ENCODE measurements at places on chromosomes 1 and 21.

DNA sequence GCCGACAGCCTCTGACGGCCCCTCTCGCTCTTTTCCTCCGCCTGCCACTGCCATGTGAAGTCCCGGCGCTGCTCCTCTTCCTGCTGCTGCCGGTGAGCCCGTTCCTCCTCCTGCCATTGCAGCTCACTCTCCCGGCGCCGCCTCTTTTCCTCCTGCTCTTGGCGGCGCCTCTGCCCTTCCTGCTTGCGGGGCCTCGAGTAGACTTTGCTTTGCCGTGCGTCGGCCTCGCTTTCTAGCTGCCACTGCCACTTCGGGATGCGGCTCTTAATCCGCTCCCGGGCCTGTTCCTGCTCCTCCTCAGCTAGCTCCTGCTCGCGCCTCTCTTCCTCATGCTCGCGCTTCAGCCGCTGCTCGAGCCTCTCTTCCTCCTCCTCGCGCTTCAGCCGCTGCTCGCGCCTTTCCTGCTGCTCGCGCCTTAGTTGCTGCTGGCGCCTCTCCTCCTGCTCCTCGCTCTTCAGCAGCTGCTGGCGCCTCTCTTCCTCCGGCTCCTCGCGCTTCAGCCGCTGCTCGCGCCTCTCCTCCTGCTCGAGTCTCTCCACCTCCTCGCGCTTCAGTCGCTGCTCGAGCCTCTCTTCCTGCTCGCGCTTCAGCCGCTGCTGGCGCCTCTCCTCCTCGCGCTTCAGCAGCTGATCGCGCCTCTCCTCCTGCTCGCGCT is 4.3 kb downstream of the TCHH start:
- DNase-seq, result no peak

- no peak for DNase-seq
Observed at GRCh38 chr1:153277852-153278251, 18.4 kb downstream of the LORICRIN start.

DNA sequence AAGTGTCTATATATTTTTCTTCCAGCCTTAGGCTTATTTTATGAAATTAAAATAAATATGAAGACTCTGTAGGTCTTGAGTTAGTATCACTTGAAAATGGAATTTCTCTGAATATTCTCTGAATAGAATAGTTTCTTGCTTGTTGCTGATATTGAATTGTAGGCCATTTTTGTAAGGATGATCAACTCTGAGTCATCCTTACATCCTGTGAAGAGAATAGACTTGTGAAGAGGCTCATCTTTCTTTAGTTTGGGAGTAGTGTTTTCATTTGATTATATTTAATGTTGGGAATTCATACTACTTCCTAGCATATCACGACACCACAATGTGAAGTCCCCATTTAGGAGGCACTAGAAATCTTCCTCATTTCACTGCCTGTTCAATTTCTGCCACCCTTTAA is 27.5 kb upstream of the CD1D start:
- no peak for DNase-seq

DNA sequence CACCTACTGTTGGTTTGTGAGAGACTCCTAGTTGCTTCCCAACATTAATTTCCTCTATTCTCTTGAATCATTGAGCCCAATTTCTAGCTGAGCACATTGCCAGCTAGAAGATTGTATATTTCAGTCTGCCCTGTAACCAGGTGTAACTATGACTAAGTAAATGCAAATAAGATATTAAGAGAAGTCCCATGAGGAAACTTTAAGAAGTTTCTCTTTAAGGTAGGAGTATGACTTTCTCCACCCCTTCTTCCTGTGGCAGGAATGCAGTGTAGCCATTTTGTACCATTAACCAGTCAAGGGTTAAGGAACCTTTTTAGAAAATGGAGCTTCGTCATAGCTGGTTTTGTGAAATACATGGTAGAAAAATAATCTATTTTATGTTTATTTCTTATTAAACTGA is 534.2 kb upstream of the RGS18 start:
- no peak for DNase-seq

DNA sequence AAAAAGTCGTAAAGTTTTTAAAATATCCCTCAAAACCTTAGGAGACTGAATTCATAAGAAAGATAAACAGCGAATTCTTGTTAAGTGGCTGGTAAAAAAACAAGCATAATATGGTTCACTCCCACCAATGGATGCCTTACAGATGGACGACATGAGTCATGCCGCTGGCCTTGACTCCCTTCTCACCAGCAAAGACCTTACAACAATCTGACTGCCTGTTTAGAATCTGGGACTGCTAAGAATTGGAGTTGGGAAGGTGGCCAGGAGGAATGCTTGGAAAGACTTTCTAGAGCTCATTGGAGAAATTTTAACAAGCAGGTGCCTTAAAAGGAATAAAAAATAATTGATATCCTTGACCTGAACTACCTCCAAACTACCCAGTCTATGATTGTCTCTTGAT is 206.9 kb upstream of the FMN2 start:
- no peak for DNase-seq

DNA sequence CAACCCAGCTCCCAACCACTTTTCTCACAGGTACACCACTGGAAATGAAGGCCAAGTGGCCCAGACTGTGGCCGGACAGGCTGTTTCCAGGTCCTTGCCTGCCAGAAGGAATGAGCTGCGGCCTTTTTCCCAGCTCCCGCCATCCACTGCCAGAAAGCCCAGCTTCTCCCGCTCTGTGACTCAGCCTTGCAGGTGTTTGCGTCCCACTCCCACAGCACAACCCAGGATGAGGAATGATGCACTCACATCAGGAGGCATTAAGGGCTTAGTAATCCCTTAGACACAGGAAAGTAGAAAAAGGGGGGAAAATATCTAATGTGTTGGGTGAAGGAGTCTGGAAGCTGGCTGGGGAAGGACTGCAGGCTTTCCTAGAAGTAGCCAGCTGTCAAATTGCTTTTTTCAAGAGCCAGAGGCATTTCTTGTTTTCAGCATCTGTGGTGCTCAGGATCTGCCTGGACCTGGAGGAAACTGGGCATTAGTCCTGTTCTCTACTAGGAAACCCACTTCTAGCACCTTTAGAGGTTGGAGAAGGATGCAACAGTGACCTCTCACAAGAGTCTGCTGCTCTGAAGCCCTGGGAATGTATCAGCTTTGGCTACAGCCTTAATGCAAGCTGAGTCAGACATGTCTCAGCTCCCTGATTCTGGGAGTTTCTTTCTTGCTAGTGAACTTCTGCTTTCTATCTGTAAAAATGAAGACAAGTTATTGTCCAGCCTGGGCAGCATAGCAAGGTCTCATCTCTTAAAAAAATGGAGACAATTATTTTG is 13.2 kb upstream of the MAP1LC3C start:
- no peak for DNase-seq

DNA sequence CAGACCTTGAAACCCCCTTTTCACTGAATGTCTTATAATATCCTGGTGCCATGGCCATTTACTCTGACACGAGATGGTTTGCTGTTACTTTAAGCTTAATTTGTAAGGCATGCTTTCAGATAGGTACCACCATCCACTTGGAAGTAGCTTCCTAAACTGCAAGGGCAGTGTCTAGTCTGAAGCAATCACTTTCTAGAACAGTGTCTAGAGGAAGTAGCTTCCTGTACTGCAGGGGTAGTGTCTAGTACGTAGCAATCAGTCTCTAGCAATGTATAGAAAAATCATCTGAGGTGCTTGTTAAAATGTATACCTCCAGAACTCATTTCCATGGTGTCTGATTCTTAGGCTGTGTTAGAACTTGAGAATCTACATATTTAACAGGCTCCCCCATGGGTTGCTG is 42.5 kb downstream of the ZBTB40 start:
- DNase-seq, result no peak

DNA sequence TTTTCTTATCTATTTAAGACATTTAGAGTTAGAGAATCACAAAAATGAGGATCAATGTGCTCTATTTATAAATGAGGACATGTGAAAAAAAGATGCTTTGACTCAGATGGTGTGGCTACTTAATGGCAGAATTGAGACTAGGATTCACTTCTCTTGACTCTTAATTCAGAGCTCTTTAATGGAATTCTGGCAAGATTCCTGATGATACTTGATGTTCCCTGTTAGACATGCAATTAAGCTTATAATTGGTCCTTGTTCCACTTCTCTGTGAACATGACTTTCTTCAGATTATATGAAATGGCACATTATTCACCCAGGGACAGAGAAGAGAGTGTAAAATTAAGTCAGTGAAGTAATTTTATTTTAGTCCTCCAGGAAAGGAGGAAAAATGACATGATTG is 165.3 kb downstream of the LRRC7 start:
- no peak for DNase-seq

- no peak for DNase-seq
Observed at GRCh38 chr1:53944469-53945182, 873 bp downstream of the IFT25 start.

GRCh38 chr21:45818904-45819285 is 162.7 kb upstream of the COL6A1 start:
- peak; percentile 59 for DNase-seq

GRCh38 chr1:63200676-63201075 is 121.7 kb upstream of the FOXD3 start:
- DNase-seq, result no peak

- no peak for DNase-seq
Observed at GRCh38 chr1:6426277-6426971, 1.8 kb downstream of the ESPN start.

DNA sequence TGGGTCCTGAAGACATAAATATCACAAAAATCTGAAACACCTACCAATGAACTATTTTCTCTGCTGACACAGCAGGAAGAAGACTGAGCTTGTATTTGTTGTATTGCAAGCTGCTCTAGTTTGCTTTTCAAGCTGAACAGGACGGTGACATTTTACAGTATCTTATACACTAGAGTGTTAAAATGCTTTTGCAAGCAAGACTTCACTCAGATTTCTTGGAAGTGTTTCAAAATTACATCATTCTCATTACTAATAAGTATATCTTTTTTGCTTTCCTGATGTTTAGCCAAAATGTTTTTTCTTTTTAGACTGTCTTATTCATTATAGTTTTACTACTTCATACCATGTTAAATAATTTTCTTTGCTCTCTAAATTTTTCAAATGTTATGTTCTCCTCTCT is 427.1 kb upstream of the CXADR start:
- DNase-seq, result no peak

DNA sequence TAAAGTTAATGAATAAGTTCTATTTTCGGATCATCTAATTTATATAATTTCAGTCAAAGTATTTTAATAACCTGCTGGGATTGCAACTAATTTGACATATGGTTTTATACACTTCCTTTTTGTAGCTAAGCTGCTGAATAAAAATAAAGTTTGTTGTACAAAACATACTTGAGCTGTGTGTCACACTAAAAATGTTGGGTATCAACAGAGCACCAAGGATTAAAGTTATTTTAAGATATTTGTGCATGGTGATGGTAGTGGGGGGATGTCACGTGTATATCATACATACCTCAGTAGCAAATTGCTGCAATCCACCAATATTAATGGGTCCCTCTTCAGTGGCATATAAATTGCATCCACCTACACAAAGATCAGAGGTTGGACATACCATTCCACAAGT is 199.6 kb downstream of the DPYD start:
- no peak for DNase-seq

DNA sequence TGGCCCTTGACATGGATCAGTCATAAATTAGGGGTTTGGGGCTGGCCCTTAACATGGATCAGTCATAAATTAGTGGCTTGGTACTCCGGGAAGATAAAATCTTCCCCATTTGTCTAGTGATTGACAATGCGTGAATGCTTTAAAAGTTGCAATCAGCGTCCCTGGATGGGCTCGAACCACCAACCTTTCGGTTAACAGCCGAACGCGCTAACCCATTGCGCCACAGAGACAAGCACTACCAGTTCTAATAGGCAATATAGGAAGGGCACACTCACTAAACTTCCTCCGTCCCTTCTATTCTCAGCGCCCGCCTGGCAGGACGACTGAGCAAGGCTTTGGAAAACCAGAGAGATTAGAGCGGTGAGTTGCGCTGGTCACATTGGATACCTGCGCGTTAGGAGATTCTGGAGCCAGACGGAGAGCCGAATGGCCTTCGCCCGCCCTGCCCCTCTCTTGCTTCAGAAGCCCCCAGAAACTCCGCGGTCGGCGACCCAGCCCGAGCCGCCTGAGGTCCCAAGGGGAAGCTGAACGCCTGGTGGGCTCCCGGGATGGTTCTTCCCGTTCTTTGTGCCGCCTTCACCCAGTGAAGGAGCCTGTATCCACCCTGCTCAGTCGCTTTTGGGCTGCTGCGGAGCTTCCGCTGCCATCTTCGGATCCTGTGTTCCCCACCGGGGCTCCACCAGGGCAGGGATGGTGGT is 235.9 kb downstream of the FAM72C start:
- DNase-seq, result no peak

GRCh38 chr1:204683284-204684205 is 2.0 kb downstream of the LRRN2 start:
- no peak for DNase-seq

GRCh38 chr1:11493972-11494655 is 15.2 kb downstream of the DISP3 start:
- DNase-seq, result no peak

DNA sequence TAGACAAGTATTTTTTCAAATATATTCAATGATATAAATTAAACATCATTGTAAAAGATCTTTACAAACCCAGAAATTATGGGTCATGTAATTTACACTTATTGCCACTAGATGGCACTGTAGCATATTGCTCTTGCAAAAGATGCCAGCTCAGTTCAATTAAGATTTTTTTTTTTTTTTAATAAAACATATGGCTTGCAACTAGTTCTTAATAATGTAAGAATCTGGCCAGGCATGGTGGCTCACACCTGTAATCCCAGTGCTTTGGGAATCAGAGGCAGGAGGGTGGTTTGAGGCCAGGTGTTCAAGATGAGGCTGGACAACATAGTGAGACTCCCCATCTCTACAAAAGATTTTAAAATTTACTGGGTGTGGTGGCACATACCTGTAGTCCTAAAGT is 49.4 kb upstream of the DESI2 start:
- DNase-seq, result no peak

DNA sequence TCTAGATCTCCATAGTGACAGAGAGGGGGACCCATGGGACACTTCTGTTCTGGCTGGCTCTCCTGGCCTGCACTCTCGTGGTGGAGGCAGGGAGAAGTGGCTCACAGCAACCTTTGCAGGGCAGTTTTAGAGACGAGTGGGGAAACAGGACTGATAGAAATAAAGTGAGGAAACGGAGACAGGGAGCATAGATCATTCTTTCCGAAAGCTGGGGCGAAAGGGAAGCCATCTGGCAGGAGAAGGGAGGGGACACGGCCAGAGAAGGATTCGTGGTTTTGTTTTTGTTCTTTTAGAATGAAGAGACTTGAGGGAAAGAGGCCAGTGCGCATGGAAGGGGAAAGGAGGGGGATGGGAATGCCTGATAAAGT is 3.5 kb downstream of the TIE1 start:
- no peak for DNase-seq

GRCh38 chr21:44484498-44485253 is 29.4 kb downstream of the LRRC3 start:
- DNase-seq, result no peak

DNA sequence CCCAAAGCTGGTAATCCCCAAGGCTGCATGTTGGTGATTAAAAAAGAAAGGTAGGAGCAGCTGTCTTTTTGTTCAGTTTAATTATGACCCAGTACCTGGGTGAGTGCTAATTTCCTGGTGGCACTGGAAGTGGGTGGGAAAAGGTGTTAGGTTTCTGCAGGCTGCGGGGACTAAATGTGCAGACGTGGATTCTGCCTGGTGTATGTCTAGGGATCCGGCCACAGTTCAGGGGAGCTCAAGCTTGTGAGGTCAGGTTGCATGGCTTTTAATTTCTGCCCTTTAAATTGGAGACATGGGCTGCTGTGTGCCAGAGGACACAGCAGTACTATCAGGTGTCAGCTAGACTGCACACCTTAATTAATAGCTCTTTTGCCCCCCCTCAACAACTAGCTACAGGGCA is 20.3 kb upstream of the TBX19 start:
- DNase-seq, result no peak

Data from SIG-M5 (cell line).